Spinal cord (tissue), 10 donors: ENCODE measurements at places on chromosomes 12 and 14. TPM values are rescaled to one million over a fixed set of nuclear protein-coding genes. Genes with fewer than 3 reads are reported as not detected.

- no peaks in the 10 kb centered on the region for H3K27me3 ChIP-seq
- H3K4me1 ChIP-seq: peaks cover 10% of the 10 kb centered on the region
- no peak overlapping the region for H3K27ac ChIP-seq
Observed at GRCh38 chr12:104788840-104789271, 169.2 kb downstream of the SLC41A2 start.

- no peaks in the 10 kb centered on the region for H3K27me3 ChIP-seq
- H3K4me1 ChIP-seq: no peaks in the 10 kb centered on the region
- DNase-seq: no peak
- no peak overlapping the region for H3K4me3 ChIP-seq
- no peak overlapping the region for H3K27ac ChIP-seq
- H3K36me3 ChIP-seq: peaks cover 2% of the 10 kb centered on the region
Observed at GRCh38 chr12:50353404-50353803, 43.0 kb downstream of the FAM186A start.

DNA sequence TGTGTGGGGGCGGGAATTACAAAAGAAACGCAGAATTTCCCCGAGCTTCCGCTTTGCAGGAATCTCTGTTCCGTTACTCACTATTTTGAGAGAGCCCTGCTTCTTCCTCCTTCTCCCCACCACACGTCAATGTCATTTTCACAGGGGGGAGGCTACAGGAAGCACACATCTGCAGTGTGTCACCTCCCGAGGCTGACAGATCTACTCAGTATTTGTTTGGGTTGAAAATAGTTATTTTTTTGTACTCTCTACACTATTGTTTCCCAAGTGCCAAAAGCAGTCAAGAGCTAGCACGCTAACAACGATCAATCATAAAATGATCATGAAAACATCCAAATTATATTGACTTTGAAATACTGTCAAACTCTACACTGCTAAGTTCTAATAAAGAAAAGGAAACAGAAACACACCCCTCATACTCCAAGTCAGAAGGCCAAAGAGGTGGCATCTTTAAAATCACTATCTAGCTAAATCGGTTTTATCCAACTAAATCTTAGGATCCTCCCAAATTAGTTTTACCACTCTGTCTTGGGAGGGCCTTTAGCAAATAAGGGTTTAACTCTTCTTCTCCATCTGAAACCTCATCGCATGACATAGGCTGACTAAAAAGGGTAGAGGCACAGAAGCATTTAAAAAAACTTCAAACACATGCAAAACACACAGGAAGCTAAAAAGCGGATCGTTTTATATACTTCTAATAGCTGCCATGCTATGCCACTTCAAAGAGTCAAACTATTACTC, 51.8 kb downstream of the FOXN3 start:
- no peak overlapping the region for H3K27ac ChIP-seq
- H3K36me3 ChIP-seq: no peaks in the 10 kb centered on the region
- no peak for DNase-seq
- H3K27me3 ChIP-seq: no peaks in the 10 kb centered on the region
- H3K4me3 ChIP-seq: no peak overlapping the region

GRCh38 chr12:101666052-101666728, 31.2 kb upstream of the CHPT1 start:
- no peaks in the 10 kb centered on the region for H3K27me3 ChIP-seq
- peaks cover 8% of the 10 kb centered on the region for H3K4me1 ChIP-seq
- DNase-seq: no peak
- no peaks in the 10 kb centered on the region for H3K36me3 ChIP-seq

GRCh38 chr12:26164118-26164517, 31.3 kb upstream of the SSPN start:
- H3K27me3 ChIP-seq: no peaks in the 10 kb centered on the region
- no peaks in the 10 kb centered on the region for H3K36me3 ChIP-seq
- H3K27ac ChIP-seq: no peak overlapping the region
- no peaks in the 10 kb centered on the region for H3K4me1 ChIP-seq
- DNase-seq: no peak
- H3K4me3 ChIP-seq: no peak overlapping the region

DNA sequence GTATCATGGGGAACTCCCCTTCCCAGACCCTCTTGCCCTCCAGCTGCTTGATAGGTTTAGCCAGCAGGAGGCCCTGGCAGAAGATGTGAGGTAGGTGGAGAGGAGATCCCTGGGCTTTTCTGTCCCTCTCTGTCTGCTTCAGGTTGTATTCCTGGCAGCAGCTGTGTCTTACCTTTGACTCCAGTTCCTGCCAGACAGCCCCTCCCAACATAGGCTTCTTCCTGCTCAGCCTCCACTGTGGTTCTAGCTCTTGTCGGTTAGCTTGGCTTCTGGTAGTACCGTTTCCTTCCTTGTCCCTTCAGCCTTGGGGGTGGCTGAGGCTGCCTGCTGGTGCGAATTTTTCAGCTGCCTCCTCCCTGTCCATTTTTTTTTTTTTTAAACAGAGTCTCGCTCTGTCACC, 215.7 kb upstream of the CRY1 start:
- DNase-seq: no peak
- H3K27ac ChIP-seq: no peak overlapping the region
- H3K27me3 ChIP-seq: peaks cover 4% of the 10 kb centered on the region
- H3K36me3 ChIP-seq: no peaks in the 10 kb centered on the region

DNA sequence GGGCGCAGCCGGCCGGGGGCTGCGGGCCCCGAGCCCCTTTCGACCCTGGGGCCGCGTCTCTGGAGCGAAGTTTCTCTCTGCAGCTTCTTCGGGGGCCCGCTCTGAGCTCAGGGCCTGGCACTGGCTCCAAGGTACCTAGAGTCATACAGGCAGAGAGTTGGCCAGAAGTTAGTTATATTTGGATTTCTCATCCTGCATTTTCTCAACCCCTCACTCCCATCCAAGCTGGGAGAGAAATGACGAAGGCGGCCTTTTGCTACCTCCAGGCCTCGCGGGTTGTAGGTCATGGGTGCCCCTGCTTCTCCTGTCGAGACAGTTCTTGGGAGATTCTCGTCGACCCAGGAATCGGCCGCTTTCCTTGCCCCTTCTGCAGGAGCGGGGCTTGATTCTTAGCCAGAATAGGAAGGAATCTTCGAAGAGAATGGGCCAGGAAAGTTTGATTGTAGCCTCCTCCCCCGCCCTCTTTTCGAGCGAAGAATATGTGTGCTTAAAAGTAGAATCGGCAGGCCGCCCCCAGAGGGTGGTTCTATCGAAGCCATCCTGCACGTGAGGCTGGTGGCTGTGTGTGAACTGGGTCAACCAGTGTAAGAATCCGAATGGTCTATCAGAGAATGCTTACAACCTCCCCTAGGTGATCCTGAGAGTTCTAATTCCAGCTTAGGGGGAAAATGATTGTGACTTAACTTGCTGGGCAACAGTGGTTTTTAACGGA, 785 bp downstream of the MLEC start:
- no peaks in the 10 kb centered on the region for H3K36me3 ChIP-seq
- H3K4me3 ChIP-seq: peak overlapping the region; percentile 85
- H3K4me1 ChIP-seq: peaks cover 19% of the 10 kb centered on the region
- DNase-seq: no peak

- H3K36me3 ChIP-seq: no peaks in the 10 kb centered on the region
- H3K4me1 ChIP-seq: no peaks in the 10 kb centered on the region
- no peak for DNase-seq
- no peaks in the 10 kb centered on the region for H3K27me3 ChIP-seq
- H3K4me3 ChIP-seq: no peak overlapping the region
Observed at GRCh38 chr12:4214877-4215228, 58.7 kb upstream of the CCND2 start.

- no peak overlapping the region for H3K4me3 ChIP-seq
- DNase-seq: no peak
- H3K36me3 ChIP-seq: peaks cover 6% of the 10 kb centered on the region
- no peak overlapping the region for H3K27ac ChIP-seq
- peaks cover 30% of the 10 kb centered on the region for H3K4me1 ChIP-seq
- H3K27me3 ChIP-seq: no peaks in the 10 kb centered on the region
Observed at GRCh38 chr14:74648601-74649000, 36.6 kb upstream of the LTBP2 start.

Gene TMEM229B
- 26.9 TPM for total RNA-seq

Gene CPNE6
- total RNA-seq: 1.7 TPM

Gene STXBP6
- total RNA-seq: 49.3 TPM

Gene MYH7
- 0.99 TPM for total RNA-seq

Gene VCPKMT
- 9.4 TPM for total RNA-seq

Gene STRAP
- 97.2 TPM for total RNA-seq

Gene CLEC4E
- 0.28 TPM for total RNA-seq

Gene SIRT4
- 5.1 TPM for total RNA-seq

Gene NELL2
- 241 TPM for total RNA-seq

Gene SERPINA6
- total RNA-seq: not detected
